WTC11 (cell line): ENCODE measurements at places on chromosomes 11 and 22. TPM values are rescaled to one million over a fixed set of nuclear protein-coding genes. Genes with fewer than 3 reads are reported as not detected.

Gene DENND6B
- 2.3 to 2.7 TPM (median 2.5 TPM) in 3 replicates for total RNA-seq

- no peak for DNase-seq
- H3K4me1 ChIP-seq, result peaks cover 53% of the 10 kb centered on the region
- H3K4me3 ChIP-seq, result no peak overlapping the region
- H3K36me3 ChIP-seq, result no peaks in the 10 kb centered on the region
- H3K27me3 ChIP-seq, result no peaks in the 10 kb centered on the region
- peak overlapping the region; percentile 29 for H3K27ac ChIP-seq
Measured at GRCh38 chr11:115222218-115222862, 281.9 kb downstream of the CADM1 start.

DNA sequence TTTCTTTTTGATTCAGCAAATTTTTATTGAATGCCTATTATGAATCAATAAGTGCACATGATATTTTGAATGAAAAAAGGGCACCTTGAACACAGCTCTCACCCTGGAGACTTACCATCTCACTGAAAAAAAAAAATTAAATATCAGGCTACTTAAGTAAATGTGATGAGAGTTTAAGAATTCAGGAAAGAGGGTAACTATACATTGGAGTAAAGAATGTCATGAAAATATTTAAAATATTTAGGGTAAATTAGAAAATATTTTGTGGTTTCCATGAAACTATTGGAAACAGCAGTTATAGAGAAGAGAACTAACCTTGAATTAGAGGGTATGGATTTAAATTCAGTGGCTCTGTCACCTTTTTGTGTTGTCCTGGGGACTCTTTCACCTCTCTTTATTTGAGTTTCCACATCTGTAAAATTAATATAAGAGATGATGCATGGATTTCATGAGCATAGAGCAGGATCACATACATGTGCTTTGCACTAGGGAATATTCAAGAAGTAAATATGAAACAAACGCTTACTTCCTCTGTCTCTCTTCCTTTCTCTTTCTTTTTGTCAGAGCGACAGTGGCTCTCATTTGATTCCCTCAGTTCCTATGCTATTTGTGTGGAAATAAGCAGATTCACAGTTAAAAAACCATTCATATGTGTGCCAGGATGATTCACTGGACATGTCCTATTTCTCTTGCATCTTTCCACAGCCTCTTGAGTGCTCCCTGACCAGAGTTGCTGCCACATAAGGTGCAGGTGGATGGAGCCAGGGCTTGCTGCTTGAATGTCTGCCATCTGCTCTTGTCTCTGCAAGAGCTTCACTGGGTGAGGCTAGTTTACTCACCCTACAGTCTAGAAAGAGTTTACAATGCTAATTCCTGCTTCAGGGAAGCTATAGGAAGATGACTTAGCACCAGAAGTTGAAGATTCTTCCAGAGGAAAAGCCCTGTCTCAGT is 533.1 kb downstream of the ETS1 start:
- no peak for DNase-seq
- H3K27ac ChIP-seq, result no peak overlapping the region
- H3K27me3 ChIP-seq, result no peaks in the 10 kb centered on the region
- no peak overlapping the region for H3K4me3 ChIP-seq
- no peaks in the 10 kb centered on the region for H3K4me1 ChIP-seq
- H3K36me3 ChIP-seq, result no peaks in the 10 kb centered on the region

DNA sequence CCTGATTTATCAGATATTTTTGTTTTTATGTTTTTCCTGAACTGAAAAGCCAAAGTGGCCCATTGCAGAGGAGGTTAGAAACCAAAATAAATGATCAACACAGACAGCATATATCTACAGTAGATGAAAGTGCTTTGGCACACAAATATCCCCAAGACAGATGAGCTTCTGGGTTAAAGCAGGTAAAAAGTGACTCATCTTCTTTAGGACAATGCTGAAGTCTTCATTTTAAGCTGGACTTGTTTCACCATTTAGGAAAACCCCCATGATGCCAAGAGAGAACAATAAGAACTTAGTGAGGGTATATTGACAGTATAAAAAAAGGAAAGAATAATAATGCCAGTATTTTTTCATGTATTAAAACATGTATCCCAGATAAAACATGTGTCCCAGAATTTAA is 100.8 kb upstream of the OR9G4 start:
- DNase-seq, result no peak
- no peaks in the 10 kb centered on the region; the same call in 1 of the 2 replicates for H3K27me3 ChIP-seq
- no peaks in the 10 kb centered on the region for H3K4me1 ChIP-seq
- no peak overlapping the region for H3K4me3 ChIP-seq
- H3K36me3 ChIP-seq, result peaks cover 27% of the 10 kb centered on the region

DNA sequence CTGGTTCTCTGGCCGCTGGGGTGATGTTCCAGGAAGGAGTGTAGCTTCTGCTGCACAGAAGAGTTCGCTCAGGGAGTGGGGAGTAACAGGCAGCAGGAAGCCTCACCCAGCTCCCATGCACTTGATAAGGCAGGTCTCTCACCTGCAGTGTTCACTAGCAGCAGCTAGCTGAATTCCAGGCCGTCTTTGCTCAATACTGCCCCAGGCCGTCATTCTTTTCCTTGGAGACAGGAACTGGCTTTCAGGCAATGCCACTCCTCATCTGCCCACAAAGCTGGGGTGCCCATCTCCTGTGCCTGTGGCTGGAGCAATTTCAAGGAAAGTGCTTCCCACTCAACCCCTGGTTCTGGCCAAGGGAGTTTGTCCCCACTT is 66.1 kb downstream of the ARHGAP42 start:
- H3K4me3 ChIP-seq, result no peak overlapping the region
- H3K27ac ChIP-seq, result peak overlapping the region; percentile 91
- DNase-seq, result peak; percentile 56
- peaks cover 42% of the 10 kb centered on the region for H3K4me1 ChIP-seq
- peaks cover 20% of the 10 kb centered on the region for H3K36me3 ChIP-seq

Gene TRIM48
- total RNA-seq, result not detected in 3 replicates

Gene DPP3
- 77.0 to 86.7 TPM (median 83.4 TPM) in 3 replicates for total RNA-seq

GRCh38 chr11:8070417-8071115 is 10.4 kb upstream of the TUB start:
- H3K36me3 ChIP-seq, result no peaks in the 10 kb centered on the region
- no peak for DNase-seq
- H3K4me1 ChIP-seq, result peaks cover 48% of the 10 kb centered on the region

DNA sequence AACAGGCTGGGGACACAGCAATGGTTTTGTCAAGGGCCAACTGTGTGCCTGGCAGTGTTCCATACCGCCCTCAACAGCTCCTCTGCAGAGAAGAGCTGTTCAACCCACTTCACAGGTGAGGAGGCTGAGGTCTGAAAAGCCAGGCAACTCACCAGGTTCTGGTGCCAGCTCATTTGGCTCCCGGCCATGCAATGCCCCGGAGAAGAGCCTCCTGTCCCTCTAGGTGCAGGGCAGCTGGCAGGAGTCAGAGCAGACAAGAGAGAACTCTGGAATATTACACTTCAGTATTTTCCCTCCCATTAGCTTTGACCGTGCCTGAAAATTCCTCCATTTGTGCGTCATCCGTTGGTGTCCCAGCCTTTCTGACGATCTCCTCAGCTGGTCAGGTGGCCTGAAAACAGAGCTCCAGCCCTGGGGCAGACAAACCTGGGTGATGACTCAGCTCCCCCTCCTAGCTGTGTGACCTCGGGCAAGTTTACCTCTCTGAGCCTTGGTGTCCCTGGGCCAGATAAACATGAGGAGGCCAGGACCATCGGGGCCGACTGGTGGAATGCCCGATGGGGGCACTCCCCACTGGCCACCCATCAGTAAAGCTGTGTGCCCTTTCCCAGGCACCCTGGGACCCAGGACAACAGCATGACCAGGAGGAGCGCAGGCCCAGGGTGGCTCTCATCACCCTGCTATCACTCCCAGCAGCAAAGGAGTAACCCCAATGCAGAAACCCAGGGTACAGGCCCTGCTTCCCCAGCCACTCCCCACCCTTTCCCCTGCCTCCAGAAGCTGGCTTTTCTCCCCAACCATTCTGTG is 9.6 kb upstream of the C1QTNF6 start:
- DNase-seq, result no peak
- H3K4me3 ChIP-seq, result peak overlapping the region; percentile 70
- no peak overlapping the region for H3K27ac ChIP-seq
- H3K27me3 ChIP-seq, result peaks cover 3% of the 10 kb centered on the region; the same call in 1 of the 2 replicates

DNA sequence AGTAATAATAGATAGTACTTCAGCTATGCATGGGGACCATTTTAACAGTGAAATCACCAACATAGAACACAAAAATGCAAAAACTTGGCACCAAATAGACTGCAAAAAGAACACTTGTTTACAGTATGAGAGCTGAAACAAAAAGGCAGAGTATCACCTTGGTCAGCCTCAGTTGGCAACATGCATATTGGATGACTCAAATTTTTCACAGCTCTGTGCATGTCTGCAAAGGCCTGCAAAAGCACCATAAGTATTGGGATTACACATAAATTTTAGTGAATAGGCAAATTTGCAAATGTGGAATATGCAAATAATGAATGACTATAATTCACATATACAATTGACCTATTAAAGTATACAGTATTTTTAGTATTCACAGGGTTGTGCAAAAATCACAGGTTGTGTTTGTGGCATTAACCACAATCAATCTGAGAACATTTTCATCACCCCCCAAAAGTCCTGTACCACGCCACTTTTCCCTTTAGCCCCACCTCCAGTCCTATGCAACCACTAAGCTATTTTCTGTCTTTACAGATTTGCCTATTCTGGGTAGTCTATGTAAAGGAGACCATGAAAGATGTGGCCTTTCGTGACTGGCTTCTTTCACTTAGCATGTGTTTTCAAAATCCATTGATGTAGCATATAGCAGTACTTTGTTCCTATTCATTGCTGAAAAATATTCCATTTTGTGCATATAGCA is 47.2 kb downstream of the CCDC15 start:
- no peak for DNase-seq
- H3K4me3 ChIP-seq, result no peak overlapping the region
- H3K27ac ChIP-seq, result no peak overlapping the region
- no peaks in the 10 kb centered on the region for H3K4me1 ChIP-seq

- peaks cover 3% of the 10 kb centered on the region; the same call in 1 of the 2 replicates for H3K4me1 ChIP-seq
- H3K4me3 ChIP-seq, result no peak overlapping the region
- no peaks in the 10 kb centered on the region; the same call in 1 of the 2 replicates for H3K27me3 ChIP-seq
- peak; percentile 3 for DNase-seq
- H3K27ac ChIP-seq, result no peak overlapping the region
- no peaks in the 10 kb centered on the region for H3K36me3 ChIP-seq
Measured at GRCh38 chr11:17743026-17743807, 8.6 kb downstream of the KCNC1 start.

DNA sequence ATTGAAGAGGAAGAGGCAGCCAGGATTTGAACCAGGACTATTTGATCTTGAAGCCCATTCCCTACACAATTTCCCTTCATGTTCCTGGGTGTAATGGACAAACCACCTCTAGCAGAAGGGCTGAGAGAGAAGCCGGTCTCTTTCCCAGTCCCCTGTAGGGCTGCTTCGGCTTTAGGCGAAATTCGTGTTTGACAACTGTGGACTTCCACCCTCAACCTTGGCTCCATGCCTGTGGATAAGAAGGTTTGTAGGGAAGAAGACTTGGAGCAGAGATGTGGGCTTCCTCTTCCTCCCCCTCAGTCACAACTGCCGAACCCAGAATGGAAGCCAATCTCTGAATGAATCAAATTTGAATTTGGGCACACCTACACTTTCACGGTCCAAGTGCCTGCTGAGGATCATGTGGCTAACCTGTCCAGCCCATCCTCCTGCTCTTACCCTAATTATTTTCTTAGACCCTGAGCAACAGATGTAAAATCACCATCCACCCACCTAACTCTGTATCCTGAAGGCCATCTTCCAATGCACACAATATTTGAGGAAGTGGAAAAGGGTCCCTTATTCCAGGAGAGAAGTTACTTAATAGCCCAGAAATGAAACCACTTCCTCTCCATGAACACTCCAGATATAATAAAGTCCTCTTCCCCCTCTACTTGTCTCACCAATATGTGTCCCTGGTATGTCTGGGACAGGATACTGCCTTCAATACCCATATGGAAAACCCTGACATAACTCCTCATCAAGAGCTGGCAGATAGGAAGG is 10.1 kb upstream of the SCN2B start:
- H3K27me3 ChIP-seq, result peaks cover 14% of the 10 kb centered on the region
- no peak for DNase-seq
- peaks cover 6% of the 10 kb centered on the region for H3K4me1 ChIP-seq
- H3K27ac ChIP-seq, result no peak overlapping the region

Gene DTX4
- total RNA-seq, result 12.3 to 15.5 TPM (median 12.8 TPM) in 3 replicates

DNA sequence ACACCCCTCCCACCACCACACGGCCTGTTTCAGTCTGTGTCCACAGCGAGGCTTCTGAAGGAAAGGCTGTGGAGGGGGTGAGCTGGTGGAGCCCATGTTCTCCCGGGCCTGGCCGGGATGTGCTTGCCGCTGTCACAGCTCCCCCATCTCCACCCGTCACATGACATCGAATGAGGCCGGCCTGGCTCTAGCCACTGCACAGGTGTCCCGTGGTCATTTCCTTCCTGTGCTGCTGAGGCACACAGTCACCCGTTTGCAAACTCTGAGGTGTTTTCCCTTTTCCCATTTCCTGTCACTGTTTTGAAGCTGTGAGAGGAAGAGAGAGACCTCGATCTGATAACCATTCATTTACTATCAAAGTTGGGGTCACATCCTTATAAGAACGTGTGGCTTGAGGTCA is 55.7 kb upstream of the CLDN5 start:
- no peak overlapping the region for H3K27ac ChIP-seq
- DNase-seq, result no peak
- no peak overlapping the region for H3K4me3 ChIP-seq
- H3K4me1 ChIP-seq, result peaks cover 10% of the 10 kb centered on the region

Gene MS4A12
- not detected in 3 replicates for total RNA-seq

Gene MS4A15
- 0.09 to 0.41 TPM (median 0.39 TPM) in 3 replicates for total RNA-seq

Gene CARD18
- not detected in 3 replicates for total RNA-seq

- no peak for DNase-seq
- peaks cover 49% of the 10 kb centered on the region for H3K27me3 ChIP-seq
- H3K36me3 ChIP-seq, result peaks cover 7% of the 10 kb centered on the region; the same call in 1 of the 2 replicates
- H3K27ac ChIP-seq, result no peak overlapping the region
Measured at GRCh38 chr11:2221591-2221990, 48.8 kb downstream of the ASCL2 start.

GRCh38 chr11:119709638-119710346 is 19.2 kb downstream of the NECTIN1 start:
- H3K4me1 ChIP-seq, result peaks cover 69% of the 10 kb centered on the region
- no peaks in the 10 kb centered on the region; the same call in 1 of the 2 replicates for H3K27me3 ChIP-seq
- H3K27ac ChIP-seq, result no peak overlapping the region; the same call in 1 of the 2 replicates
- 0 out of 2 replicates have a peak overlapping the region, but pooled peaks have one; percentile 4 for H3K4me3 ChIP-seq
- H3K36me3 ChIP-seq, result 0 out of 2 replicates have a peak, but pooled peaks cover 5% of the 10 kb centered on the region

DNA sequence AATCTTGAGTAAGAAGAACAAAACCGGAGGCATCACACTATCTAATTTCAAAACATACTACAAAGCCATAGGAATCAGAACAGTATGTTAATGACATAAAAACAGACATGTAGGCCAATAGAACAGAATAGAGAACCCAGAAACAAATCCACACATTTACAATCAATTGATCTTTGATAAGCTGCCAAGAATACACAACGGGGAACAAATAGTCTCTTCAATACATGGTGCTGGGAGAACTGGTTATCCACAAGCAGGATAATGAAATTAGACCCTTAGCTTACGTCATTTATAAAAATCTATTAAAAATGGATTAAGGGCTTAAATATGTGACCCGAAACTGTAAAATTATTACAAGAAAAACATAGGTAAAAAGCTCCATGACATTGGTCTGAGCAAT is 417.7 kb downstream of the INSC start:
- no peak overlapping the region for H3K27ac ChIP-seq
- peaks cover 5% of the 10 kb centered on the region; the same call in 1 of the 2 replicates for H3K36me3 ChIP-seq
- no peak overlapping the region for H3K4me3 ChIP-seq

Gene ASCL2
- 0.24 to 0.73 TPM (median 0.64 TPM) in 3 replicates for total RNA-seq
